Right hindlimb (tissue), 1 donor: ENCODE measurements at places on chromosomes 6 and 20.

DNA sequence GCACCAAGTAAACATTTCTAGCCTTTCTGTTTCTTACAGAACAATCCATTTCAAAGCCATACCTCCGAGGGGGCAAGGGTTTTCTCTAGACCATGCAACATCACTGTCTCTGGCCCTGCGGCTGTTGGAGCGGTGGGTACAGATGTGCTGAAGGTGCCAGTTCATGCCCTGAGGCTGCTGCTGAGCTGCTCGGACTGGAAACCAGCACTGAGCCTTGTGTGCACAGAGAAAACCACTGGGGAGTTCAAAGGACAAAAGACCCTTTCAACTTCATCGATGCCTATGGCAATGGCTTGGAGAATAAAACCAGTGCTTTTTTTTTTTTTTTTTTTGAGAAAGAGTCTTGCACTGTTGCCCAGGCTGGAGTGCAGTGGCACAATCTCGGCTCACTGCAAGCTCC, 93.3 kb upstream of the IYD start:
- DNase-seq, result no peak

DNA sequence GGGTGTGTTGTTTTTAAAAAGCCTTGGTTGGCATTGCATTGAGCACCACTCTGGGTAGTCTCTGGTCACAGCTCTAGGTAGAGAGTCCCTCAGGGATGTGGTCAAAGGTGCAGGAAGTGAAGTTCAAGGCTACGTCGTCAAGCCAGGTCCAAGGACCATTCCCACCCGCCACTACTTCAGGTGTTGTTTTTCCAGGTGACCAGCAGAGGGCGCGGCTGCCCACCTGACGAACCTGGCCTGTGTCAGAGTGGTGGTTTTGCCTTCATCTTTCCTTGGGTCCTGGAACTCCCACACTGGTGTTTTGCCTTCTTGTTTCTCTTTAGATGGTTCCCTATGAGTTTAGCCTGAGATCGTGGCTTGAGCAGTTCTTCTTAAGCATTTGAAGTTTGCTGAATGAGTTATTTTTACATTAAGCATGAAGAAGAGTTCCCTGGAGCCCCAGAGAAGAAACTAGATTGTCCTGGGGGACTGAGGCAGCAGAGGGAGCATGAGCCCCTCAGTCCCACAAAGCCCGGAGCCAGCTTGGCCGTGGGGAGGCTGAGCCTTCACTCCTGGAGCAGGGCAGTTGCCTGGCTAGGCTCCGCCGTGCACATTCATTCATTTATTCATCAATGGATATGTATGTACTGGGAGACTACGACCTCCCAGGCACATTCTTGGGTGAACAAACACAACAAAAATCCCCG, 5.6 kb upstream of the PHACTR3 start:
- DNase-seq, result peak; percentile 53

DNA sequence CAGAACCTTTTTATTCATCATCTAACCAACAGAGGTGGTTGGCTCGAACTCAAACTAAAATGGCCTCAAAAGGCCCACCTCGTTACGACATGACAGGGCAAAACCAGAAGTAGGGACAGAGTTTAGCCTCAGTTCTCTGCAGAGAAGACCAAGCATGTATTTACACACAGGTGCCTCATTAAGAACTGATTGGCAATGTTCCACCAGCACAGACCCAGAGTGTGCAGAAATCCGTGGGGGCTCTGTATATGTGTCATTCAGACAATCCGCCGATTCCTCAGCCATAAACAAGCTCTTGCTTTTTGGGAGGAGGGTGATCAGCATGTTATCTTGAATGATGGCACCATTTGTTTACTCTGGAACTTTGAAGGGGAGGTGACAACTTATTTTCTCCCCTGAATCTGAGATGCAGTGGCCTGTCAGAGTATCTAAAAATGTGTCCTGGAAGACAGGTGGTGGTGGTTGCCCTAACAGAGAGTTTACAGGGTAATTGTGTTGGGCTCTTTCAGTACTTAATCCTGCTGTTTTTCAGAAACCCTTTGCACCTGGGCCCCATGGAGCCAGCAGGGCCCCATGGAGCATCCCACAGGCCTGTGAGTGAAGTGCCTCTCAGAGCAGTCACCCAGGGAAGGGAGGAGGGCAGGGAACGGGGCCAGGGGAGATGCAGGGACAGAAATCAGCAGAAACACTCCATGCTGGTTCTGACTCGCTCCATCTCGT, 29.1 kb upstream of the C20orf203 start:
- no peak for DNase-seq

DNA sequence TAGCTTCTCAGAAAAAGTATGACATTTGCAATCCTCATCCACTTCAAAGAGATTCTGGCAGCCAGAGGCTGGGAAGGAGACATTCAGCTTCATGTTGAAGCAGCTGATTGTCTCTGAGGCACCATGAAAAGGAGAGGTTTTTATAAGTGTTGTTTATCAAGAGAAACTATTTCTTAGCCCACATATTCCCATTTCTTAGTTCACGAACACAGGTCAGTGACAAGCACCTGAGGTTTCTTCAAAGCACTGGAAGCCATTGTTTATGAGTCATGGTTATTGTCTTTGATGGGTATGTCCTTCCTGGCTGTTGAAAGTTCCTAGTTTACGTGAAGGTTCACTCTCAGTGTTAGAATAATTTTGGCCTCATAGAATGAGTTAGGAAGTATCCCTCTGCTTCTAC, 3.0 kb upstream of the DDX43 start:
- DNase-seq, result no peak

DNA sequence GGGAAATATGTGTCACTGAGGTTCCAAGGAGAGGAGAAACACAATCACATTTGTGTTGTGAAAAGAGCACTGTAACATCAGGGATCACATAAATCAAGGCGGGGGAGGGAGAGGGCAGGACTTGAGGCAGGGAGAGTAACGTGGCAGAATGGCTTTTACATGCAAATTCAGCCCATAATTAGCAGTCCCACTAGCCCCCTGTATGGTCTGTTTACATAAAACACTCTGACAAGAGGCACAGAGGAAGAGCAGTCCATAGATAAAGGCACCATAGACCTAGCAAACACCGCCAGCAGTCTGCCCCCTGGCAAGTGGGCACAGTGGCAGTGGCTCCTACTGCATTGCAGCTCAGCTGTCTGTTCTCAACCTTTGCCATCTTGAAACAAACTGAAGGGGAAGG, 82.7 kb downstream of the LYRM2 start:
- DNase-seq, result no peak
